ENCODE measurements at places on chromosomes 1 and 21. TPM values are rescaled to one million over a fixed set of nuclear protein-coding genes. Genes with fewer than 3 reads are reported as not detected.

Gene FUBP1
- total RNA-seq, result 78.5 TPM

Gene CFAP141
- total RNA-seq, result not detected

DNA sequence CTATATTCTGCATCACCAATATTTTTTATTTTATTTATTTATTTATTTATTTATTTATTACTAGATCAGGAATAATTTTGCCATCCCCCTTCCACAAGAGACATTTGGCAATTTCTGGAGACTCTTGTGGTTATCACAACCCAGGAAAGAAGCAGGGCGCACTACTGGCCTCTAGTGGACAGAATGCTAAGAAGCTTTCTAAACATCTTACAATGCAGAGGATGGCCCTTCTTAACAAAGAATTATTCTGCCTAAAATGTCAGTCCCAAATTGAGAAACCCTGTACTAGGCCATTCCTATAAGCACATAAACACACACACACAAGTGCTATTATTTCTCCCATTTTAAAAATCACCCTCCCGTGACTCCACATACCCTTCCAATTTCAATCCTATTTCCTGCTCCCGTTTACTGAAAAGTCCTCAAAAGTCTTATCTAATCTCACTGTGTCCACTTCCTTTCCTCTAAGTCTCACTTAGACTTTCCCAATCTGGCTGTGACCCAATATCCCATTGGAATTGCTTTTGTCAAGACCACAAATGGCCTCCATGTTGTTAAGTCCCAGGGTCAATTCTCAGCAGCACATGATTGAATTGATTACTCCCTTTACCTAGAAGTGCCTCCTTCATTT, 43.7 kb upstream of the RNF11 start:
- DNase-seq, result peak; percentile 68

- DNase-seq, result no peak
These were observed 112.1 kb downstream of the DTL start for GRCh38 chr1:212147581-212148033.

GRCh38 chr1:37197411-37197810, 163.1 kb upstream of the GRIK3 start:
- no peak for DNase-seq

Gene LRRC38
- total RNA-seq, result 4.6 TPM

GRCh38 chr1:78790174-78790573, 140.5 kb downstream of the IFI44 start:
- no peak for DNase-seq
